Stimulated activated CD8-positive, alpha-beta memory T cell treated with anti-CD3 and anti-CD28 coated beads, Interleukin-4, amount 100 ng/mL, for 4 hours (primary cell): ENCODE measurements at places on chromosomes 11 and 22.

- no peak for DNase-seq
Observed at GRCh38 chr11:113278925-113279324, 35.5 kb upstream of the TTC12 start.

- no peak for DNase-seq
Observed at GRCh38 chr11:47726878-47727514, 11.8 kb upstream of the AGBL2 start.

DNA sequence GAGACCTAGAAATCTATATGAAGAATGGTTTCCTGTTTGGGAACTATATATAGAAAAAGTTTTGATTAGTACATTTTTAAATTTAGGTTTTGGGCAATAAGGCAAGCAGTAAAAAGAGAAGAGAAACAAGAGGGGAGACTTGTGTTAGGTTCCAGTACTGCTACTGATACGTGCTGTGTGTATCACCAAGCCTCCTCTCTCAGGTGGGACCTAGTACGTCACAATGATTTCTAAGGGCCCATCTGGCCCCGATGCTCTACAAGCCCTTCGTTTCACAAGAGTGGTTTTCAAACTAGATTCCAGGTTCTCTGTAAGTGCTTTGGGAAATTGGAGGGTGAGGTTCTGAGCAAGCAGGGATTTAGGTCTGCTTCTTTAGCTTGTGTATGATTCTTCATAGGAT, 39.2 kb downstream of the USP35 start:
- no peak for DNase-seq

- DNase-seq, result no peak
Observed at GRCh38 chr11:73228268-73229134, 10.4 kb downstream of the P2RY2 start.

DNA sequence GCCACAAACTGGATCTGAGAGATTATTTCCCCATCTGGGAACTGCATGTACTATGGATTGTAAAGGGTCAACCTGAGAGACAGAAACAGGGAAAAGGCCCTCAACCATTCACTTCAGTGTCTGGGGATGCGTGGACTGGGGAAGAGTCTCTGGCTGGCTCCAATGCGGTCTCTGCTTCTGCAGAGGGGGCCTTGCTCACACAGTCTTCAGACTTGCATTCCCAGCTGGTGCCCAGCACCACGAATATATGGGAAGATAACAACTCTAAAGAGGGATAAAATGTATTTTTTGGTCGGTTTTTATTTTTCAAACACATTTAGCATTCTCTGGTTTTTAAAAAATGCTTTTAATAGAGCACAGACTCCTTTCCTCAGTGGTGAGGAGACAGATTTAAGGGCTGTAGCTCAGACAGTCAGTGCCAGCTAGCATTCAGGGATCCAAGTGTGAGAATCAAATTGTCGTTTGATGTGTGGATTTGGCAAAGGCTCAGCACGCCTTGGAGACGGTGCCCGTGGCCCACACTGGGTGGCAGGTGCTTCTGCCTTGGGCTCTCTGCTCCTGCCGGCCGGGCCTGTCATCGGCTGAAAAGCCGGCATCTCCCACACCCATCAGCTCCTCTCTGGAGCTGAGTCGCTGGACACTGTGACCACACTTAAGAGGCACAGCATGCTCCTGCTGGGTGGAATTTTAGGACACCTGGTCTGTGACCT, 8.0 kb upstream of the EFCAB6 start:
- DNase-seq, result no peak

DNA sequence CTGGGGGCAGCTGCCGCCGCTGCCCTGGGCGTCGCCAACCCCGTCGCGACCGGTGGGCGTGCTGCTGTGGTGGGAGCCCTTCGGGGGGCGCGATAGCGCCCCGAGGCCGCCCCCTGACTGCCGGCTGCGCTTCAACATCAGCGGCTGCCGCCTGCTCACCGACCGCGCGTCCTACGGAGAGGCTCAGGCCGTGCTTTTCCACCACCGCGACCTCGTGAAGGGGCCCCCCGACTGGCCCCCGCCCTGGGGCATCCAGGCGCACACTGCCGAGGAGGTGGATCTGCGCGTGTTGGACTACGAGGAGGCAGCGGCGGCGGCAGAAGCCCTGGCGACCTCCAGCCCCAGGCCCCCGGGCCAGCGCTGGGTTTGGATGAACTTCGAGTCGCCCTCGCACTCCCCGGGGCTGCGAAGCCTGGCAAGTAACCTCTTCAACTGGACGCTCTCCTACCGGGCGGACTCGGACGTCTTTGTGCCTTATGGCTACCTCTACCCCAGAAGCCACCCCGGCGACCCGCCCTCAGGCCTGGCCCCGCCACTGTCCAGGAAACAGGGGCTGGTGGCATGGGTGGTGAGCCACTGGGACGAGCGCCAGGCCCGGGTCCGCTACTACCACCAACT, 1.0 kb downstream of the FUT4 start:
- DNase-seq, result no peak

DNA sequence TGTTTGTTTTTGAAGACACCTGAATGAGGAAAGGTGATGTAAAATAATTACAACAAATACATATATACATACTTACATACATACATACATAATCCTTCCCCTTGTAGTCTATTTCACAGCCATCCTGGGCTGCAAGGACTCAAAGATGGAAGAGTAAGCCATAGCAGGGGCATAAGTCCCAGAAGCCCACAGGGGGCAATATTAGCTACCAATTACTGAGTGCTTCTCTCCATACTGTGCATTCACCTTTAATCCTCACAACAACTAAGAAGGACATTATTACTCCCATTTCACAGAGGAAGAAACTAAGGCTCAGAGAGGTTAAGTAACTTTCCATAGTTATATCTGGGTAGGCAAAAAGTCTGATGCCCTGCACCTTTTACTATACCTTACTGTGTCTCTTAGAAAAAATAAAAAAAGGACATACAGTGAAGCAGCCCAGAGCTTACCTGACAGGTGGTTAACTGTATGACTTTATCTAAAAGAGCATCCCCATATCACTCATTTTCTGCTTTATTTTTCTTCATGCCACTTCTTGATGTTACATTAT, 2.7 kb downstream of the SERGEF start:
- DNase-seq, result no peak

GRCh38 chr22:41523464-41524221, 20.6 kb downstream of the POLR3H start:
- DNase-seq, result no peak

DNA sequence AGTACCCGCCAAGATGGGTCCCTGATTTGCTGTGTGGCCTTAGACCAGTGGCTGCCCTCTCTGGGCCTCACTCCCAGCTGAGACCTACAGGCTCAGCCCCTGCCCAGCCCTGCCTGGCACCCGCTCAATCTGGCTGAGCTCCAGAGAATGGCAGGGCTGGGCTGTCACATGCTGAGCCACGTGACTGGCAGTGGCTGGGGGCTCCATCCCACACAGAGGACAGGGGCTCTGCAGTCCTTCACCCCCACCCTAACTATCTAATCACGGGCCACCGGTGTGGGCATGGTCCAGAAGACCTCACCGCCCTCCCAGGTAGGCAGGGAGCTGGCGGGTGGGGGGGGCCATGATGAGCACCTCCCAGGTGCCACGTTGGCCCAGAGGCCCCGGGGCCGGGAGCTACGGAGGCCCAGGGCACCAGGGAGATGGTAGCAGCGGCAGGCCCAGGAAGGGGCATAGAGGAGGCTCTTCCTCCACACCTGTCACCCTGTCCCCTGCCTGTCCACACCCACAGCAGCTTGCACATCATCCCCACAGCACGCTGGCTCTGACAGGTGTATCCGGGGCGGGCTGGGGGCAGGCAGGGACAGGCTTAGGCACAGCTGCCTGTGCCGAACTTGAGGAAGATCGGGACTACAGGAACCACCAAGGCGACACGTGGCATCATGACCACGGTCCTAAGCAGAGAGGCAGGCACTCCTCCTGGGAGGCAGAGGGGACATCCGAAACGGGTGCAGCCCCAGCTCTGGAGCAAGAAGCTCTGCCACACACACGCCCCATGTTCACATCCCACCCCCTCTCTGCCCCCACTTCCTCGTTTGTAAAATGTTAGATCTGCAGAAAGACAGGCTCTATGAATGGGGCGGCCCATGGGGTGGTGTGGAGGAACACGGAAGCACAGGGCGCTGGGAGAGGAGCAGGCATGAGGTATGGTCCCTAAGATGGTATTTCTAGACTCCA, 1.5 kb upstream of the ALDH3B1 start:
- no peak for DNase-seq

DNA sequence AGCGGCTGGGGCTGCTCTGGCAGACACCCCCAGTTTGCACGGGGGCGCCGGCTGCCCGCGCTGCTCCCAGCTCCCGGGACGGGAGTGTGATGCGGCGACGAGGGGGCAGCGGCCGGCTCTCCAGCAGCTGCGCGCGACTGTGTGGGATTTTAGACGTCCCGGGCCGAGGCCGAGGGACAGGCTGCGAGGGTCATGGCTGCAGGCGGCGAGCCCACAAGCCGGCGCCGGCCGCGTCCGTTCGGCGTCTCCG, 159 bp downstream of the FZD4 start:
- no peak for DNase-seq

- no peak for DNase-seq
Observed at GRCh38 chr11:86775361-86775760, 25.0 kb upstream of the PRSS23 start.

GRCh38 chr11:88555829-88556202, 218.3 kb upstream of the CTSC start:
- DNase-seq, result no peak

- peak; percentile 69 for DNase-seq
Observed at GRCh38 chr11:57493507-57494503, 21.7 kb downstream of the SLC43A1 start.

GRCh38 chr11:62953811-62954210, 31.0 kb downstream of the SLC22A6 start:
- DNase-seq, result no peak

DNA sequence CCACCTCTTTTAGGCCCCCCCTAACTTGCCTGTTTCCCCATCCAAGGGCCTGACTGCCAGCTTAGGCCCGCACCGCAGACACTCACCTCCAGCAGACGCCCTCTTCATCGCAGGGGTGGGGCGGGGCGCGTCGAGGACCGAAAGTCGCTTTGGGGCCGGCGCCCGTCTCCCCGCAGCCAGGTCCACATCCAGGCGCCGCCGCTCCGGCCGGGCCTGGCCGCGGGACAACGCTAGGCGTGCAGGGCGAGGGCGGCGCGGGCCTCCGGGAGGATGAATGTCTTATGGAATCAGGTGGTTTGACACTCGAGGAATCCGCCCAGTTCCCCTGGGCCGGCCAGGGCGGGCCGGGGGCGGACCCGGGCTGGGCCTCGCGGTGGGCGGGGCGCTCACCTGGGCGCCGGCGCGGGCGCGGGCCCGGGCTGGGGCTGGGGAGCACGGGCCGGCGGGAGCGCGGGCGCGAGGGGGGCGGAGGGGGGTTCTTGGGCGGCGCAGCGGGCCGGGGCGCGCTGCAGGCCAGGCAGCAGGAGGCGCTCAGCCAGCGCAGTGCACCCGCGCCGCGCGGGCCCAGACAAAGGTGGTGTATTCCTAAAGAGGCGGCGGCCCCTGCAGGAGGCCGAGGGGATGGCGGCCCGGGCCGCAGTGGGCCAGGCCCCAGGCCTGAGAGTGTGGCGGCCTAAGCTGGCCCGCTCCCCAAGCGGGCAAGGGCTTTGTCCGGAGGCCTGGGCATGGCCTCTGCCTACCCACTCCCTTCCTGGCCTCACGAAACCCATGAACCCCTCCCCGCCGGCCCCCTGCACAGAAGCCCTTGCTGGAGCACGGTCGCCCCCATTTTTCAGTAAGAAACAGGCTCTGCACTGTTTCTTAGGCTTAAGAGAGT, 177.6 kb downstream of the IGLL1 start:
- DNase-seq, result no peak

DNA sequence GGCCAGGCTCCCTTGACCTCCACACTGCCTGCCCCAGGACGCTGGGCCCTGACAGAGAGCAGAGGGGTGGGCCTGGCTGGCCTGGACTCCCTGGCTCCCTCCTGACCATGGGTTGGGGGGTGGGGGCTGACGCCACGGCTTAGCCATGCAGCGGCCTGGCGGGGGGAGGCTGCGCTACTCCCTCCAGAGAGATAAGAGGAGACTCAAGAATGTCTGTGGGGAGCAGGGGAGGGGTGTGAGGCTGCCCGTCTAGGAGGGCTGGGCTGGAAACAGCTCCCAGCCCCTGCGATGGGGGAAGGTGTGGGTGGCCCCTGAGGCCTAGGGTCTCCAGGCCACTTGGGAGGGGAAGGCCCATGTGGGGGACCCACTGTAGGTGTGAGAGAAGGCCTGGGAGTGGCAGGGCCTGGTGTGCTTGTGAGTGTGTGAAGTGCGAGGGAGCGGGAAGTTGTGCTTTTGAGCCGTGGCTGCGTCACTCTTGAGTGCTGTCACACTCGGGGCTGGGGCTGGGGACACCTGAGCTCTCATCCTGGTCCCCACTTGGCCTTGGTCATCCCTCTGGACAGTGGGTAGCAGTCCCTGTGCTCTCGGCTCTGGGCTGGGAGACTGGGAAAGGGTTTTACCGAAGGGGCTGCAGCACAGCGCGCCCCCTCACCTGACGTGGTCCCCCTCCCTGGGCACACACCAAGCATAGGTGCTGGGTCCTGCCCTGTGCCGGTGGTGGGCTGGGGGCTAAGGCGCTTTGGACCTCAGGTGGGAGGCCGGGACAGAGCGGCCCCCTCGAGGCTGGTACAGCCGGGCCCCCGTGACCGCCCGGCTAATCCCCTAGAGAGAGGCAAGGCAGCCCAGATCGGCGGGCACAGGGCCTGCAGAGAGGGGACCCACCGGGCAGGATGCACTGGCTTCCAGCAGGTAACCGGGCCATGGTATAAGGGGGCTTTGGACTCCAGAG, 2.4 kb downstream of the MYRF start:
- no peak for DNase-seq

DNA sequence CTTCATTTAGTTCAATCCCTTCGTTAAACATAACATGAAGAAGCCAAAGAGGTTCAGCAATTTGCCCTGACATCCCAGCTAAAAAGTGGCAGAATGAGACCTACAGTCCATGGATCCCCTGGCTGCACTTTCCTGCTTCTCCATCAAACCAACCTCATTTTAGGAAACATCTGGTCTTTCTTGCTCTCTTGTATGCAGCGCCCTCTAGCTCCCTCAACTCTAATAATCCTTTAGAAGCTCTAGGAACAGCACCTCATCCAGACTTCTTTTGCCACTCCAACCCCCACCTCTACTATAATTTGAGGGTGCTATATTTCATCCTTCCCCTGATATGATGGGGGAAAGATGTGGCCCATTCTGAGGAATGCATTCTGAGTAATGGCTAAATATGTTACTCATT, 7.4 kb downstream of the CNTF start:
- DNase-seq, result no peak

- no peak for DNase-seq
Observed at GRCh38 chr11:2813141-2813908, 72.2 kb downstream of the CDKN1C start.

GRCh38 chr11:72627594-72628281, 46.5 kb downstream of the PDE2A start:
- no peak for DNase-seq

DNA sequence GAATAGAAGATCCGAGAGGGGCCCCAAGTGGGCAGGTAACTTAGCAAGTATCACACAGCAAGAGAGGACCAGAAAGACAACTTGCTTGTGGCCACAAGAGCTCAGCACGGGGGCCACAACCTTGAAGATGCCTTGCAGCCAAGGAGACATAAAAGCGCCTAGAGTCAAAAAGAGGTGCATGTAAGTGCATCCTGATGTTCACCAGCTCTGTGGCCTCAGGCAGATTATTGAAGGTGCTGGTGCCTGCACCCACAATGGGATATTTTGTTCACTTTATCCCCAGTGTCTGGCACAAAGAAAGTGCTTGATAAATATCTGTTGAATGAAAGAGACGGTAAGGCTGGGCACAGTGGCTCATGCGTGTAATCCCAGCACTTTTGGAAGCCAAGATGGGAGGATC, 106.0 kb upstream of the ASPHD2 start:
- no peak for DNase-seq

- no peak for DNase-seq
Observed at GRCh38 chr11:106998116-106998915, 20.0 kb downstream of the GUCY1A2 start.

GRCh38 chr11:68983801-68984200, 3.0 kb upstream of the MRGPRD start:
- no peak for DNase-seq
